ENCODE measurements at places on chromosomes 4 and X.

DNA sequence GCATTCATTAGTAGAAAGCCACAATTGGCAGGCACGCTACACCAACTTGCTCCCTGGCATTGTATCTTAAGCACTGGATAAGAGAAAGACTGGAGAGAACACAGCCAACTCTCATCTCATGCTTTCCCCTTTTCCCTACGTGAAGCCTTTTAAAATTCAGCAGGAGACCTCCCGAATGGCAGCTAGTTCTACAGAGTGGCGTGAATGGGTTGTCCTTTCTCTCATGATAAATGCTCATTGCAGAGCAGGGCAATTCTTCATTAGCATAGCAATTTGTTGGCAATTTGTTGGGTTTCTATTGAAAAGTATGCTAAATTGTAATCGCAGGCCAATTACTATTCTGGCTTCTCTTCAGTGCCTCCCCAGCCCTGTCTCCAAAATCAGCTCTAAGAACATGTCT, 48.0 kb downstream of the SEPTIN11 start:
- DNase-seq = no peak

DNA sequence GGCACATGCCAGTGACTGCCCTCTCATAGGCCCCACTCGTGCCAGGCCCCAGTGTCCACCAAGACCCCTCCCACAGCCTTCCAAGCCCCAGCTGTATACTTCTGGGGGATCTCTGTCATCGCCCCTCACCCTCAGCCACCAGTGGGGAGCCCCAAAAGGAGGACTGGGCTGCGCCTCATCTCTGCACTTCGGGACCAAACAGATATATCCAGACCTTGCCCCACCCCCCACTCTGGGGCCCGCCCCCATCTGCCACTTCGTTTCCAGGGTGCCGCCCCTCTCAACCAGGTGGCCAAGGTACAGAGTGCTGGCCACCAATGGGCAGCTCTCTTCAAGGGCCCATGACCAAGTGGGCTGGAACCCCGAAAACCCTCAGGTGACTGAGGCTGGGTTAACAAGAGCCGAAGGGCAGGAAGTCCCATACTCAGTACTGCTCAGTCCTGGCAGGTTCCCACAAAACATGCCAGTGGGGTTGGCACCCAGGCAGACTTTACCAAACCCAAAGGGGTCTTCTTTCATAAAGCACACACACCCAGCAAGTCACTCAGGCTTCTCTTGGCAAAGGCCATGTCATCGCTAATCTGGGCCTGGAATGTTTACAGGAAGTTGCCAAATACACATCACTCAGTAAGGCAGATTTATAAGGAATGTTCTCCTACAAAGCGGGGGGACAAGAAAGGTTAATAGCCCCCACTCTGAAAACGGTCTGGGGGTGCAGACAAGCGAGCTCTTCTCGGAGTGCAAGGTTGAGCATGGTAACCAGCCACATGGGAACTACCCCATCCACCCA, 4.4 kb downstream of the ZFYVE28 start:
- DNase-seq = no peak

DNA sequence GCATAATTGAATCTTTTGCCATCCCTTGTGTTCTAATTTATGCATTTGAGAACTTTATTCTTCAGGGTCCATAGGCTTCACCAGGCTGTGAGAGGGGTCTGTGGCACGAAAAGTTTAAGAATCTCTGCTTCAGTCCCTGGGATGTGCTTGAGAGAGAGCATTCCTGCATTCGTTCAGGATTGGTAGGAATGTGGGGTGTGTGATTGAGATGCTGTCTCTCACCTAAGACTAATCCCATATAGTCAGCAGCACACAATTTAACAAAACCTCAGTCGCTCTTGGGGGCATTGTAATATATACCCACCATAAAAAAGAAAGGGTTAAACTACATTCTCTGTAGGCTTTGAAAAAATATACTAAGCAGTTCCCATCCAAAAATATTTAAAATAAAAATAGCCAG, 41.7 kb downstream of the PTTG2 start:
- DNase-seq = no peak

GRCh38 chr4:139389991-139390390, 63.9 kb upstream of the RAB33B start:
- DNase-seq = no peak

GRCh38 chr4:183860731-183861130, 44.4 kb upstream of the STOX2 start:
- no peak for DNase-seq

DNA sequence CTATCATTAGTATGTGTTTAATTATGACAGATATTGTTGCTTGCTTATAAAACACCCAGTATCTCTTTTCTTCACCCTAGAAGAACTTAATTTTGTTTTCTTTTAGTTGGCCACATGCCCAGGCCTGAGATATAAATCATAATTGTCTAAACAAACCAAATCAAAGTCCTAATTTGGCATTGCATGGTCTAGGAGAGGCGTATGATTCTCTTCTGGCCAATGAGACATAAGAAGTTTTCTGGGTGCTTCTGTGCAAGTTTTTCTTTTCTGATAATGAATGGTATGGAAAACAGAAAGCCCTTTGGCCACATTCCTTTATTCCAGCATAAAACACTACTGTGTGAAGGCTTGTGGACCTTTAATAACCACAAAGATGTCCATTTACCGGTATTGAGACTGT, 192.9 kb upstream of the CTSO start:
- no peak for DNase-seq

DNA sequence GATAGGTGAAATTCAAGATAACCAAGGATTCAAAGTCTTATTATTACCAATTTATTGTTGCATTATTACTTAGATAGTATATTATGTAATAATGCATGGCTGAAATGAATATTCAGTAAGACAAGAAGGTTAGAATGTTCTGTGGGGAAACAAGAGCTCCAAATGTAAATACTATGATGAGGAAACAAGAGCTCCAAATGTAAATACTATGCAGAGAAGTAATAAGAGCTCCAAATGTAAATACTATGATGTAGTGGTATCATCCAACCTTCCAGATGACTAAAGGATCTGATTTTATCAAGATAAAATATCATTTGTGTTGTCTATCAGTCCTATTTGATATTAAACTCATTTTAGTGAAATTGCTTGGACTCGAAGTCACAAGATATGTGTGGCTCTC, 82.2 kb upstream of the PCDH18 start:
- no peak for DNase-seq

DNA sequence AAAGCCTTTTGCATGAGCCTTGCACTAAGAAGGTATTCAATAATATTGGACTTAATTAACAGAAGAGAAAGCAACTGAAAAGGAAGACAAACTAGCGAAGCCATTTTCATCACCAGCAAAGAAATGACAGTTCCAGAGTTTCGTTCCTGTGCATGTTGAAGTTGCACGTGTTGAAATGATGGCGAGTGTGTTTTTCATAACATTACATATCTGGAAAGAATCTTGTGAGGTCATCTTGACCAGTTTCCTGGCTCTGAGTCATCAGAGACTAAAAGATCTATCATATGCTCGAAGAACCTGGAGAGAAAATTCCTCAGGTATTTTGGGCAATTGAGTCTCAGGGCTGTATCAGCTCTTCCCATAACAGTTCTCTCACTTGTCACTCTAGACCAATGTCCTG, 106.2 kb upstream of the MAML3 start:
- peak; percentile 73 for DNase-seq

DNA sequence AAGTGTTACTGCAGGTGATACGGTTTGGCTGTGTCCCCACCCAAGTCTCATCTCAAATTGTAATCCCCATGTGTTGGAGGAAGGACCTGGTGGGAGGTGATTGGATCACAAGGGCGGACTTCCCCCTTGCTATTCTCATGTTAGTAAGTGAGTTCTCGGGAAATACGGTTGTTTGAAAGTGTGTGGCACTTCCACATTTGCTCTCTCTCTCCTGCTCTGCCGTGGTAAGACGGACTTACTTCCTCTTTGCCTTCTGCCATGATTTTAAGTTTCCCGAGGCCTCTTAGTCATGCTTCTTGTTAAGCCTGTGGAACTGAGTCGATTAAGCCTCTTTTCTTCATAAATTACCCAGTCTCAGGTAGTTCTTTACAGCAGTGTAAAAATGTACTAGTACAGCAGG, 65.2 kb upstream of the SLC7A11 start:
- no peak for DNase-seq

GRCh38 chr4:25823632-25824031, 39.2 kb downstream of the SEL1L3 start:
- DNase-seq = no peak

DNA sequence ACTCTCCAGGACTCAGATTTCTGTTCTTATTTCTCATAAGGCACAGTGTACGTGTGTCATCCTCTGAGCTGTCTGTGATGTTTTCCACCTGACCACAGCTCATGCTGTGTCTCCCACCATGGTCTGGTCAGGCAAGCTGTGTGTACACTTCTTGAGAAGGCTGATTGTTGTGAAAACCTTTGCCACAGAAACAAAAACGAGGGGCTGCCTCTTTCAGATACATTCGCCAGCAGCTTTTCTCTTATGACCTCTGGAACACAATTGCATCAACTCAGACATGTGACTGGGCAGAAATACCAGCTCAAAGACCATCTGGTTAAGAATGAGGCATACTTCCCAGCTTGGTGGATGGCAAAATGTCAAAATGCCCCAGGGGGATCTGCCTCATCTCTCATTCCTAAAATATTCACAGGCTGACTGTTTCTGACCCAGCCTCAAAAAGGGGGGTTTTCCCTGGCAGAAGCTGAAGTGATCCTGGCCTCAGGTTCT, 46.1 kb downstream of the PGRMC2 start:
- peak; percentile 91 for DNase-seq

DNA sequence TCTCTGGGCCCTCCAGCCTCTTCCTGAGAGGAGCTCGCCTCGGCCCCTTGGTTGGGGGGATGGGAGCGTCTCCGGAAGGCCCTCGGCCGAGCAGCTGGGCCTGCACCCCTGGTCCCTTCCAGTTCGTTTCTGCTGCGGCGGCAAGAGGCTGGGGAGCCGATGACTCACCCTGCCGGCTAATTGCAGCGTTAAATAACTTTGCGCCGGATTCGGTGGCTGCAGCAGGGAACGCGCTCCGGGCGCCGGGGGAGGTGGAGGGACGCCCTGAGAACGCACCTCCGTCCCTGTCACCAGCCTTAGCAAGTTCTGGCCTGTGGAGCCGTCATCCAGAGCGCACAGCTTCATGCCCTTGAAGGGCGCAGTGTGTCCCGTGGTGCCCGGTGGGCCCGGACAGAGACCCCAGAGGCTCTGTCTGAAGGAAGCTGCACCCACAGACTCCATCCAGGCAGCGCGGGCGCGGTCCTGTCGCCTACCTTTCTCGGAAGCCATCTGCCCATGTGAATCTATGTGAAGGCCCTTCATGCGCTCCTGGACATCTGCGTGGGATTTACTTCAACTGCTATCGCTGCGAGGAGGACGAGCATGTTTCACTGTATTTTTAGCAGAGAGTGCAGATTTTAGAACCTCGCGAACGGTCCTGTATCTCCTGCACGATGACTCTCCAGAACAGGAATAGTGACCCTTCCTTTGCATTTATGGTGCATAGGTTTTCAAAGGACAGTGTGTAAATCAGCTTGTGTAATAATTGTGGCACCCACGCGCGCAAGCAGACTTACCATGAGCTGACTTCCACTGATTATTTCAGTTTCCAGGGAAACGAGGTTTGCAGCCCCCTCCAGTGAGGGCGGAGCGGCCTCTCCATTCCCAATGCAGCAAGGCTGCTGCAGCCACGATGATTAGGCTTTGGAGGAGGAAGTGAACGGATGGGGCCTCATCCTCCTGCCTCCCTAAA, 1.7 kb upstream of the TMEM271 start:
- DNase-seq = no peak

DNA sequence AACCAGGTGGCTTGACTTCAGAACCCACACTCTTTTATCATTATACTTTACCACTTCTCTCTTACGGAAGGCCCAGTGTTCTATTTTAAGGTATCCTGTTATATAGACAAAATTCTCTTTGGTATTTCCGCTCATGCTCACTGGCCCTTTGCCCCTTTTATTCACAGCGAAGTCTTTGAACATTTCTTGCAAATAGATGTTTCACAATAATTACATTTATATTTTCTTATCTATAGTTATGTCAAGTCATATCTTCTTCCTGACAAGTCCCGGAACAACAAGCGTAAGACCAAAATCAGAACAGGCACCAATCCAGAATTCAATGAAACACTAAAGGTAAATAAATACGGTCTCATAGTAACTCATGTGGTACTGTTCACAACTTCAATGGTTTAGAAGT, 102.0 kb downstream of the SYTL5 start:
- no peak for DNase-seq

DNA sequence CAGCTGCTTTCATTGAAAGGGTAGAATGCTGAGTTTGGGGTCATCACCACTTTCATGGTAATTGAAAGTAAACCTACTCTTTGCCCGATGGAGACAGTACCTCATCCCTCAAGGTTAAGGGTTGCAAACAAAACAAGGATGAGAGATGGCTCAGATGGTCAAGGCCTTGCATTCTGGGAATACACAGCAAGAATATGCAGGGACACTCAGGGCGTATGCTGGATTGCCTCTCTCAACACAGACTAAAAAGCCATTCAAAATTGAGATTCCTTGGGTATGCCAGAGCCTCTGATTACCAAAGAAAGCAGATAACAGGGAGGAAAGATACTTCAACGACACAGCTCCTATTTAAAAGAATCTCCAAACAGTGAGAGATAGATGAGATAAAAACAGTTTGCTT, 310.4 kb downstream of the ARAP2 start:
- no peak for DNase-seq

DNA sequence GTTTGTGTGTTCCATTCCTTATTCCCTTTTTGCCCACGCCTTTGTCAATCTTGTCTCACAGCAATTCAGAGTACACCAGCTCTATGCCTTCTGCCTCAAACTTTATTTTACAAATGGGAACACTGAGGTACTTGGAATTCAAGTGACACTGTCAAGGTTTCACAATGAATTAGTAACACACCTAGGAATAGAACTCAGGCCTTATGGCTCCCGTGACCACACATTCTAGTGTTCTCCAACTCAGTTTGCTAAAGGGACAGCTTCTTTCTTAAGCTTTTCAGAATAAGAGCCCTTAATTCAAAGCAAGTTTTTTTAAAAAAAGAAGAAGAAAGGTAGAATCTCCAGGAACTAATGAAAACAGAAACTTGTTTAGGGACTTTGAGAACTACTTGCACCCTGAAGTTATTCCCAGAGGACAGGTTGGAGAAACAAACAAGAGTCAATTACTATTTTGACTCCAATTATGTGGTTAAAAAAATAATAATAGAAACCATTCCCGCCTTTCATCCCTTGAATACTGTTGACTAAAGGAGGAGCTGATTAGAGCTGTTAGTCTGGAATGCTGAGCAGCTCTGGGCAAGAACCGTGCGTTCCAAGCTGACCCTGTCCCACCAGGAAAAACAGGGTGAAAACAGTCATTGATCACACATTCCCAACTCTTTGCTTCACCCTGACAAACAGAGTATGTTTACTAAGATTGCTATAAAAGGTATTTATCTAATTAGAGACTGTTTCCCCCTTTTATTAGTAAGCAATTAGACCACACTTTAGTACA, 408.8 kb upstream of the CNKSR2 start:
- DNase-seq = no peak

Data from HS-27A (cell line).